ENCODE measurements at places on chromosomes 1 and 21.

GRCh38 chr1:93597709-93598108, 83.9 kb downstream of the BCAR3 start:
- no peak for DNase-seq

DNA sequence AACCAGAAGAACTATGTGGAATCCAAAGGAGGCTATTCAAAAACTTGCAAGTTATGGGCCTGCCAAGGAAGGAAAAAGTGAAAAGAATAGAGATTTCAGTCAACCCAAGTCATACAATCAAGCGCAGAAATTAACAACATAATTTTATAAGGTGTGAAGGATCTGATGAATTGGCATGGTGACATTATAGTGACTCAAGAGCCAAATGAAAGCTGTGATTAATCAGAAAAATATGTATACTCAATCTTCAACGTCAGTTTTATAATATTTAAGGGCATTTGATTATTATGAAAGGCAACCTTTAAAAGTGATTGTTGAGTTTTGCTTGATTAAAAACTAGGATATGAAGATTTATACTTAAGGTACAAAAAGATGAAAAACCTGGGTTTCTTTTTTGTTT, 37.8 kb upstream of the THEM4 start:
- no peak for DNase-seq

DNA sequence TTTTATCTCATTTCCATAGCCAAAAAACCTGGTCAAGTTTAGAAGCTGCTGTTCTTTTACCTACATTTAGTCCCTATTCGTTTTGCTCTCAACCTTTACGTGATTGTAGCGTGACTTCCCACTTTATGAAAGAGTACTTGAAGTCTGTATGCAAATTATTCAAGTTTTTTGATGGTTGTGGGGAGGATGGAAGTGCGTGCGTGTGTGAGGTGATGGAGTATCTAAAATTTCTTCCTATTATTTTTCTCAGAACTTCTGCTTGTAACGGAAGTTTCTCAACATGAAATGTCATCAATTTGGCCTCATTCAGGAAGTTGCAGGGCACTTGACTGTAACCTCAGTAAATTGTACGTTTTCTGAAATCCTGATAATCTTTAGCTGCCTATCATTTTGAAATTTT, 64.0 kb downstream of the SAMSN1 start:
- peak; percentile 1 for DNase-seq

GRCh38 chr21:21714426-21714825, 716.2 kb downstream of the NCAM2 start:
- DNase-seq, result no peak

DNA sequence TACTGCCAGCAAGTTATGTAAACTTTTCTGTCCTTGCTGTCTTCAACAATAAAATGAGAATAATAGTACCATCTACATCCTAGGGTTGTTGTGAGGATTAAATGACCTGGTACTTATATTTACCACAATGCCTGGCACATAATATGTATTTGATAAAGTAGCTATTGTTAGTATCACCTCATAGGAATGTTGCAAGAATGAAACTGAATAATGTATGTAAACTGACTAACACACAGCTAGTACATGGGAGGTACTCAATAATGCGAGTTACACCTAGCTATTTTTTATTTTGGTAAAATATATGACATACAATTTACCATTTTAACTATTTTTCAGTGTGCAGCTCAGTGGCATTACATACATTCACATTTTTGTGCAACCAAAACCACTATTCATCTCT, 169.0 kb upstream of the C8B start:
- DNase-seq, result no peak

DNA sequence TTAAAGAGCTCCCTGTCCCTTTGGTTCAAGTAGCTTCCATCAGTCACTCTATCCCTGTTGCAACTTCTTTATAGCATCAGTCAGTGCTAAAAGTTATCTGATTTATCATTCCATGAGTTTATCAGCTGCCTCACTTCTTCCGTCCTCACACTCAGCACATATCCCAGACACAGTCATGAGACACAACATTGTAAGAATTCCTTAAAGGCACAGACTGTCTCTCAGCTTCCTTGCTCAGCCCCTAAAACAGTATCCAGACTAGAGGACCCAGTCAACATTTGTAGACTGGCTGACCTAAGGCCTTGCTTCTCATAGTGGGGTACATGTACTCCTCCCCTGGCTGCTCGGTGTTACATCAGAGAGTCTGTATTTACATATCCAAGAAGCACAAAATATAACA, 164.9 kb upstream of the ADGRL2 start:
- DNase-seq, result no peak

- DNase-seq, result no peak
Observed at GRCh38 chr21:26461500-26461899, 111.6 kb downstream of the CYYR1 start.

DNA sequence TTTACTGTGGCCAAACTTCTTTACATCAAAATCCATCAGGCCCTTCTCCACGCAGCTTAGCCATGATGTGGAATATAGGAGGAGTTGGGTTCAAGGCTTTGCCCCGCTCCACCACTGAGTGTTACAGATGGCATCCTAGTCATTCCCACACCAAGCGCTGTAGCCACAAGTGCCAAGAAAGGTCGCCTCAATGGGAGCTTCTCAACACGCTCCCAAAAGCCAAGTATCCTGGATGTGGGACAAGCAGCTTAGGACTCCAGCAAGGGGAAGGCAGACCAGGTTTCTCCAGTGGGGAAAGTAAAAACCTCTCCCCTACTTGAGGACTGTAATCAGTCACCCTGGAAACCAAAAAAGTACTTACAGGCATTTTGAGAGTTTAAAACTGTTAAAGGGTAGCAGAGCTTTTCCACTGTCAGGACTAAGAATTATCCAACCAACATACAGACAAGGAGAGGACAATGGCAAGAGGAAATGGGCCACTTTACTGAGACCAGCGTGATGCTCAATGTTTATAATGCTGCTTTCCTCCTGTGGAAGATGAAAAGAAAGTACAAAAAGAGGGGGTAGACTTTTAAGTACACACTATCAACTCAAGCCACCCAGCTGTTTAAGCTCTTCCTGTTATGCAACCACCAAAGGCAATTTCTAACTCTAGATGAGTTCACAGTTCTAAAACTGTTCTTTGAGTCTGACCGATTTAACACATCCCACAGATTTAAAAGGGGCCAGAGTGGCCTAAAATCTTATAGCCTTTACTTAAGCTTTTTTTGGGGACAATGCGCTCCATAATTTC, 120.7 kb upstream of the KRTAP19-8 start:
- no peak for DNase-seq

GRCh38 chr1:185087746-185088145, 42.4 kb downstream of the RNF2 start:
- DNase-seq, result no peak

DNA sequence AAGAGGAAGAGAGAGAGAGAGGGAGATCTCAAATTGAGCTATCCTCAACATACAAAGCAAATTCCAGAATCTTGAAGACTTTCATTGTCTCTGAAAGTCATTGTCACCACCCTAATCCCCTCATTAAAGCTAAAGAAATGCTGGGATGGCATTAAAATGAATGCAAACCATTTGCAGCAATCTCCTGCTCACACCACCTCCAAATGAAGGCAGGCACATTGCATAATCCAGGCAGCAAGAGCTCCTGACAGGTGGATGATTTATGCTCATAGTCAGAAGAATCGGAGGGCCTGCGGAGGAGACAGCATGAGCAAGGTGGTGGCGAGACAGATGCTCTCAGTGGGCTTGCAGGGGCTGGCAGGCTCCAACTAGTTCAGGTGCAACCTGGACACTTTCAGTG, 90.2 kb downstream of the ESRRG start:
- DNase-seq, result no peak

DNA sequence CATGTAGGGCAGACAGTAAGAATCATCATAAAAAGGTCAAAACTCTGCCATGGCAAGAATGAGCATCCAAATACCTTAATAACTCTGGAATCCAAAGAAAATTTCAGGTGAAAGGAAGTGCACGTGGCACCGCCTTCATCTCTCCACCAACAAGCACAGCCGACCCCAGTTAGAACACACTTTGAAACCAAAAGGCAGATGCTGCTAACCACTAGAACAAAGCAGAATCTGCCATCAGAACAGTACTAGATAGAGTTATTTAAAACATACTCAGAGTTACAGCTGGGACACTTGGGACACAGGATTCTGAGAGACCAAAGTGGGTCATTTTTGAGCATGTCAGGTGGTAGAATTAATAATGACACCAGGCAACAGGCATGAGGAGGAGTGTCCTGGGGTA, 106.7 kb upstream of the SOD1 start:
- DNase-seq, result no peak

DNA sequence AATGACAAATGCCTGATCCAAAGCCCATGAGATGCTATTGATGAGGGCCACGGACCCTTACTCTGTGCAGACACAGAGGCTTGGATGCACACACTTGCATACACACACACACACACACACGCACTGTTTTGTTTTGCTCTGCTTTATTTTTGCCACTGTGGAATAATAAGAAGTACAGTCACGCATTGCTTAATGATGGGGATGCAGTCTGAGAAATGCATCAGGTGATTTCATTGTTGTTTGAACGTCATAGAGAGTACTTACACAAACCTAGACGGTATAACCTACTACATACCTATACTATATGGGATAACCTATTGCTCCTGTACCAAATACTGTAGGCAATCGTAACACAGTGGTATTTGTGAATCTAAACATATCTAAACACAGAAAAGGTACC, 104.4 kb downstream of the RHOU start:
- DNase-seq, result no peak

DNA sequence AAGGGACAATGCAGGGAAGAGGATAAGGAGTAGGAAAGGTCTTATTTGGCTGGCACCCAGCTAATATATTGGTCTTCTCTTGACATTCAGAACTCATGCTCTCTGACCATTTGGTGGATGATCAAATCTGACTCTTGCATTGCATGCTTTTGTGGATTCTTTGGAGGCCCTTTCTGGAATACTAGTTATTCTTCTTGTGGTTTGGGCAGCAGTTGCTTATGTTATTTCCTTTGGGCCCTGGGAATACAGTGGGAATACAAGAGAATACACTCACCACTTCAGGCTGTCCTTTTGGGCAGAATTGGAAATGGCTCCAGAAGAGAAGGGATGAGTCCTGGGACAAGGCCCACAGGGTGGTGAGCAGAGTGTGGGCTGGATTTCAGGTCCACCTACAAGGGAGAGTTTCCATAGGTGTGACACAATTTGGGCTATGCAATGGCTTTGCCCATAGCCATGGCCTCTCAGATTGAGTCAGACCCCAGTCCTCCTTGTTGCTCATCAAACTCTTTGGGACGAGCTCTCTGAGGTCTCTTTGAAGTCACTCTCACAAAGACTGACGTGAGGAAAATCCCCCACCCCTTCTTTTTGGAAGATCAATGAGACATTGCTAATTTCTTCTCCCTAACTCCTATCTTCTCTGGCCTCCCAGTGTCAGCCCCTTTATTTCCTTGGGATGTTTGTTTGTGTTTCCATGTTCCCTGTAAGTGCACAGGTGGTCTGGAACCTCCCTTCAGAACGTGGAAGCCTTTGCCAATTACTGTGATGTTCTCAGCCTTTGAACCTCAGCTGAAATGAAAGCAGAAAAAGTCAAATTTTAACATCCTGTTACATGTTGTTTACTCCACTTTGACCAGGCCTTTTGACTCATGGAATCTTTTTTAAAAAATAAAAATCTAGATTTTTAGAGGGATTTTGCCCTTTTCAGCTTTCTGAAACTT, 19.4 kb downstream of the HSD11B1 start:
- DNase-seq, result no peak

GRCh38 chr1:47813970-47814369, 183.2 kb downstream of the TRABD2B start:
- DNase-seq, result no peak

- no peak for DNase-seq
Observed at GRCh38 chr1:204574016-204574864, 58.0 kb downstream of the MDM4 start.

DNA sequence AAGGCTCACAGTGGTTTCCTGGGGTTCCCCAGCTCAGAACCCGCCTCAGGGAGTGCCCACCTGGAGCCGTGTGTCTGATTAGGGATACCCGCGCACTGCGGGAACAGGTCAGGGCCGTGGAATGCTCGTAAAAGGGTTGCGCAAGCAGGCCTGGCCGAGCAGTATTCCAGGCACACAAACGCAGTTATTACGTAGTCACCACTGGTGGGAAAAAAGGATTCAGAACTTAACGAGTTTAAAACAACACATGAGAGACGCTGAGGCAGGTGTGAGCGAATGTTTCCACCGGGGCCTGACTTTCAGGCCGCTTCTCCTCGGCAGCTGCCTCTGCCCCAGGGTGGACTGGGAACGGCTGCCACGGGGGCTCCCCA, 18.2 kb downstream of the PLCH2 start:
- no peak for DNase-seq

DNA sequence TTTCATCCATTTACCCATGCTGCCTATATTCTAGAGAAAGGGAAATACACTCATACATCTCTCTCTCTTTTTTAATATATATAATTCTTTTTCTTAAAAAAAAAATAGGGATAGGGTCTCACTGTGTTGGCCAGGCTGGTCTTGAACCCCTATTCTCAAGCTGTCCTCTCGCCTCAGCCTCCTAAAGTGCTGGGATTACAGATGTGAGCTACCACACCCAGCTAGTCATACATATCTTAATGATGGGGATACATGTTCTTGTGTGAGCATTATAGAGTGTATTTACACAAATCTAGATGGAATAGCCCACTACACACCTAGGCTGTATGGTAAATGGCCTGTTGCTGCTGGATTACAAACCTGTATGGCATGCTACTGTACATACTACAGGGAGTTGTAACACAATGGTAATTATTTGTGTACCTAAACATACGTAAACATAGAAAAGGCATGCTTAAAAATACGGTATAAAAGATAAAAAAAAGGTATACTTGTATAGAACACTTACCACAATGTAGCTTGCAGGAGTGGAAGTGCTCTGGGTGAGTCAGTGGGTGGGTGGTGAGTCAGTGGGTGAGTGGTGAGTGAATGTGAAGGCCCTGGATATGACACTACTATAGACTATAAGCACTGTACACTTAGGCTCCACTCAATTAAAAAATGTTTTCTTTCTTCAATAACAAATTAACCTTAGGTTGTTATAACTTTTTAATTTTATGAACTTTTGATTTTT, 72.9 kb downstream of the IVNS1ABP start:
- peak; percentile 59 for DNase-seq

- DNase-seq, result no peak
Observed at GRCh38 chr1:95168761-95169351, 51.7 kb downstream of the TLCD4 start.

DNA sequence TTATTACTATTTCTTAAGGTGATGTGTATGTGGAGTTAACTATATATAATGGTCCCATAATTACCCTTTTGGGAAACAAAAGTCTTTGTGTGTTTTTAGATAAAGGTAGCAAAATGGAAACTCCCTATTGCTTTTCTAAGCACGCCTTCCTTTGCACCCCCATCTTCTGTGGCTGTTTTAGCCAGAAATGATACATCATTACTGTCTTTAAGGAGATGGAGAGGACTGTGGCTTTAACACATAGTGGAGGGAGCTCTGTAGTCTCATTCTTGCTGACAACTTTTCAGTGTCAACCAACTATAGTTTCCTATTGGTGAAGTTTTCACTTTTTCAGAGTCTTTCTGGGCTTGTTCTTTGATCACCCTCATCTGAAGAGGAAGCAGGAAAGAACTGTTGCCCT, 1.0 kb downstream of the APOBEC4 start:
- DNase-seq, result no peak

GRCh38 chr1:33634806-33635205, 162.4 kb downstream of the ZSCAN20 start:
- DNase-seq, result no peak
